GM12878 (cell line): ENCODE measurements at places on chromosomes 12 and 14.

DNA sequence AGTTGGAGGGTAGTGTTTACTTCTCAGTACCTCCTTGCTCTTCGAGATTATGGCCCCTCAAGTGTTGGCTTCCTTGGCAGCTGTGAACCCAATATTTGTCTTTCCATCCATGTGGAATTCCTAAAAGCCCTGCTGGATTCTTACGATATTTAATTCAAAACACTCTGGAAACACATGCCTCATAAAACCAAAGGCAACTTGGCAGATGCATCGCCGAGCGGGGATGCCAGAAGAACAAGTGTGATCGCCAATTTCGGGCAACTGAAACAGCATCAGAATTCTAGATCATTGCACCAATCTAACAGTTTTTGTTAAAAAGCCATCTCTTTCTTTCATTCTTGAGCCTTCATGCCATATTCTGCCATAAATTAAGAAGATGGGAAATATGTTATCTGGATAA is 934.4 kb downstream of the AACS start:
- DNase-seq, result no peak

GRCh38 chr14:41280745-41281144 is 325.9 kb upstream of the LRFN5 start:
- DNase-seq, result no peak

DNA sequence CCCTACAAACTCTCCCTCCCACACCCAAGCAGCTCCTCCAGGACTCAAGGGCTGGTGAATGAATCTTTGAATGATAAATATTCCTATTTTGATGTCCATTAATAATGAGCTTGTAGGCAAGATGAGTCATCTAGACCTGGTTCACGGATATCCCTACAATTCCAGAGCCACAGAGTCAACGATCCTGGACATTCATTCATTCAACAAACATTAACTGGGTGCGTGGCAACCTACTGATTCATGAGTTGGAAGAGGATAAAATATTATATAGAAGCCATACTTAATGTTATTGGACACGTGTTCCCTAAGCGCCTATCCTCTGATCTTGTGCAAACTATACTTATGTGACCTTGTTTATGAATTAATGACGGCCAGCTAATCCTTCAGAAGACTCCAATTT is 420 bp upstream of the OTUB2 start:
- no peak for DNase-seq

GRCh38 chr12:70251226-70251625 is 8.0 kb downstream of the CNOT2 start:
- no peak for DNase-seq

- DNase-seq, result no peak
Measured at GRCh38 chr12:85951823-85952222, 77.7 kb downstream of the NTS start.

GRCh38 chr14:38992067-38992844 is 110.8 kb downstream of the SEC23A start:
- DNase-seq, result no peak

- DNase-seq, result no peak
Measured at GRCh38 chr12:73106296-73106695, 834.1 kb downstream of the TRHDE start.

GRCh38 chr14:76939015-76939742 is 89.3 kb downstream of the IRF2BPL start:
- no peak for DNase-seq

DNA sequence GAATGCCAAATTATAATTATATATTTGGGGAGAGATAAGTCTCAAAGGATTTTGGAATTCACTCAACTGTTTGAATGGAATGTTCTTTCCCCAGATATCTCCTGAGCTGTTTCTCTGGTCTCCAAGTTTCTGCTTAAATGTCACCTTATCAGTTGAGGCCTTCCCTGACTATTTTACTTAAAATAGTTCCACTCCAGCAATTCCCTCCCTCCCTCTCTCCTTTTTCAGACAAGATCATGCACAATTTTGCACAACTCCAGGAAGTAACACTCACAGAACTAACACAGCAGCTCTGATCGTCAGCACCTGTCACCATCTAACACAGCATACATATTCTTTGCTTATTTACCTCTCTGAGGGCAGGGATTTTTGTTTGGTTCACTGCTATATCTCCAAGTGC is 12.5 kb downstream of the BTG1 start:
- no peak for DNase-seq

DNA sequence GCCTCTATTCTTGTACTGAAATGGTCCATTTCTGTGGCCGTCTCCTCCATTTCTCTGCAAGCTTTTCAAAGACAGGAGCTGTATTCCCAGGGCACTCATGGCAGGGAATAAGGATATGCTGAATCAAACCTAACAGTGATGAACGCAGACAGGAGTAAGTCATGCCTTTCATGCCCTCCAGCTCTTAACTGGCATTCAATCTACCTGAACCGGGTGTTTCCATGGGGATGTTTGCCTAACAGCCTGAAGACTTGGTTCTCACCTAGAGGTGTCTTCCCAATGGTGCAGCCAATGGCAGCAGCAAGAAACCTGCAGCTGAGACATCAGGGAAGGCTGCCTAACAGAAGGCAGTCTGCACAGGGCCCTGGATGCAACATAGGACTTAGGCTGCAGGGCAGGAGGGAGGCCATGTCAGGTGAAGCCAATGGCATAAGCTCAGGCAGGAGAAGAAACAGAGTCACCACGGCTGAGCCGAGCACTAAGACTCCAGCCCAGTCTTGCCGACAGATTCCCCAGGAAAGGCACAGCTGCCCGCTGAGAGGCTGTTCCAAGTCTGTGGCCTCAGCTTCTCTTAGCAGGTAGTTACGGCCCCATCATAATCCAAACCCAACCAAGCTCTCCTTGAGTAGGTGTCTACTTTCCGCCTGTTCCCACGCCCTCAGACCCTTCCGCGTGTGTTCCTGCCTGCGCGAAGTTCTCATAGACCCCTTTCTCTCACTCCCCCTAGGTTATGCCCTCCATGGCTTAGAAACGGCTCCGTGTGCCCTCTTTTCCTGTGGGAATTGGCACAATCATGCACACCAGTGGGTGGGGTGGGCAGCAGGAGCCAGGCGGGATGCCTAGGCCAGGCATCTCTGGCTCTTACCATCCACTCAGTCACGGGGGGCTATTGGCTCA is 44.1 kb downstream of the VWF start:
- no peak for DNase-seq

GRCh38 chr14:32607399-32607798 is 278.3 kb downstream of the AKAP6 start:
- DNase-seq, result no peak

GRCh38 chr12:31322801-31323207 is 3.1 kb downstream of the SINHCAF start:
- DNase-seq, result no peak

GRCh38 chr14:31283153-31283552 is 75.6 kb upstream of the HECTD1 start:
- DNase-seq, result no peak

- peak; percentile 33 for DNase-seq
Measured at GRCh38 chr14:65566820-65567522, 154.4 kb downstream of the FUT8 start.

GRCh38 chr12:106634206-106634605 is 51.4 kb downstream of the RFX4 start:
- no peak for DNase-seq

DNA sequence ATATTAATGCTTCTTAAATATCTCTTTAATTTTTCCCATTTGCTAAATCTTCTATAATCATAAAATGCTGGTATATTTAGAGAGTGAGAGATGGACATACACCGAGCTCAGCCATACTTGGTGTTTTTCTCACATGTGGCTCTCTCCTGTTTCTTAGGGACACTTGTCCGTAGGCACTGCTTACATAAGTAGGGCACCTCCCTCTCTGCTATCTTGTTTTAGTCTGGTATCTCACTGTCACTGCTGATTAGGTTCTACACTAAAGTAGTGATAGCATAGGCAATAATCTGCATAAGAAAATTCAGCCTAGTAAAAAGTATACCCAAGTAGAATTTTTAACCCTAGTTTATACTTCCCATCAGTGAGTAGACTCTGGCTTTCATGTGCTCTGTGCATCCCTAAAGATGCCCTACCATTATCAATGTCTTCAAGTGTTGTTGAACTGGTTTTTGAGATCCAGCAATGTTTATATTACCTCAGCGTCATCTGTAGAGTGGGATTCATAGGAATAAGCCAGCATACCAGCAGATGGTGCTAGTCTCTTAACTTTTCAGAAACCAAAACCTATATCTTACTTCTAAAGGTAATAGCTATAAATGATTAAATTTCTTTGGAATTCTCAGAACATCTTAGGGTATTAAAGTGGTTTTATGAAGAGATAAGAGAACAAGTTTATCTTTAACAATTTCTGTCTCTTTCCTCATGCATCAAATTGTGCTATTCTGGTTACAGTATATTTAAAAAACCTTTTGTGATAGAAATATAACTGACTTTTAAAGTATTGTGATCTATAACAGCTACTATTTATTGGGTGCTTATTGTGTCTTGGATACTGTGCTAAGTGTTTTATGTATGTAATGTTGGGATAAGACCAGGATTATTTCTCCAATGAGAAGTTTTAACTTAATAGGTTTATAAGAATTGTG is 32.9 kb downstream of the ARID2 start:
- DNase-seq, result no peak

- DNase-seq, result no peak
Measured at GRCh38 chr12:114623737-114624136, 60.2 kb downstream of the TBX3 start.

DNA sequence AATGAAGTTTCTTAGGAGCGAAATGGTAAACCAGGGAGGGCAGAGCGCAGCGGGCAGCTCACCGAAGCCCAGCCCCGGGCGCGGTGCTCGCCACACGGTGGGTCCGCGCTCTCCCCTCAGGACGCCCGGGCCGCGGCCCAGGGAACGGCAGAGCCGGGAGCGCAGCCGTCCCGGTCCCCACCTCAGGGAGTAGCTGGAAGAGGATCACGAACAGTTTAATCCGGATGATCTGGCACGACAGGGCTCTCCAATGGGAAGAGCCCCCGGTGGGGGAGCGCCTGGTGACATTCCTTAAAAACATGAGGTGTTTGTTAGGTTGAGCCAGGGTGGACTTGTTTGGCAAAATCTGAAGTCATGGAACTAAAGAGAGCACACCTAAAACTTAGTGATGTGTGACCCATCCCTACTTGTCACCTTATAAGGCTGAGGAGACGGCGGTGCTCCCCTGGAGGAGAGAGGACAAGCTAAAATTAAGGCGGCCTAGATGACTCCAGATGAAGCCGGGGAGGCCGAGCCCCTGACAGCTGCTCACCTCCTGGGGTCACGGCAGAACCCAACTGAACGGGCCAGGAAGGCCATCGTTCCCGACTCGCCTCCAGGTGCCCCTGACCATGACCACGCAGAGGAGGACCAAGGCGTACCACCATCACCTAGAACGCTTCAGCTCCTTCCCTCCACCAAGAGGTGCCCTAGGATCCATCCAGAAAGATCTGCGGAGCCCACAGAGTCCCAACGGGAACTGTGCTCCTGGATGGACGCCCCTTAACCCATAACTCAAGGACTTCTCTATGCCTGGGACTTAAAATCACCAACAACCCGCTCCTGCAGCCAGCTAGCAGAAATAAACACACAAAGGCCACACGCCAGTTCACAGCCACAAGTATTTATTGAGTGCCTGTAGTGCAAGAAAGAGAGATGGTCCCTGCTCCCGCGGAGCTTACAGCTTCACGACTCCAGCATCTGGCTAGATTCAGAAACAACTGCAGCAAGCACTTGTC is 866 bp upstream of the PITPNM2 start:
- DNase-seq, result no peak

DNA sequence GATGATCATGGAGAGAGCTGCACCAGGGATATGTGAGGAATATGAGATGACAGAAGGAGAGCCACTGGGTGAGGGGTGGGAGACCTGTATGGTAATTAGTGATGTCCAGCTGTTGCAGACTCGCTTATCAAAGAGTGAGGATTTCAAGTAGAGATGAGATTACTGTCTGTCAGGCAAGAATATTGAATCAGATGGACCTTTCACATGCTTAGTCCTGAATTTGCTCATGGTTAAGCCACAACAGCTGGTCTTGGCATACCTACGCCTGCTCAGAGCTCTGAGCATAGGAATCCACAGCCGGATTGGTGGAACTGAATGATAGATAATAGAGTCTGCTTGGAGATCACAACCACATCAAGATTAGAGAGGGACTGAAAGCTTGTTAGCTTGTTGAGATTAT is 115.2 kb upstream of the ARHGAP5 start:
- no peak for DNase-seq

GRCh38 chr12:22709292-22709691 is 84.3 kb downstream of the ETNK1 start:
- DNase-seq, result peak; percentile 15

DNA sequence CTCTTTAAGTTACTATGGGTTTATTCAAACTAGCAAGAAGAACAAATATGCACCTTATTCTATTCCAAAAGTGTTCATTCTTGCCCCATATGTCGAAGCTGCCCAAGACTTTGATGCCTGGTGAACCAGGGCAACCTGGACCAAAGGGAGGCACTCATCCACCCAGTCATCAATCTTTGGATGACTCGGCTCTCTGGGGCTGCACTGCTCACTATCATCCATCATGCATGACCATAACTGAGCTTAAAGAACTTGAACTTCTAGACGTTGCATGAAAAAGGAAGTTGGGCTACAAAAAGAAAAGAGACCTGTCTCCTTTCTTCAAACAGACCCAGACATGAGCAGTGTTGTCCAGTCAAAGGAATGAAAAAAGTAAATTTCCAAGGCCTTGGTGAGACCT is 1.2 kb downstream of the KRT4 start:
- no peak for DNase-seq

DNA sequence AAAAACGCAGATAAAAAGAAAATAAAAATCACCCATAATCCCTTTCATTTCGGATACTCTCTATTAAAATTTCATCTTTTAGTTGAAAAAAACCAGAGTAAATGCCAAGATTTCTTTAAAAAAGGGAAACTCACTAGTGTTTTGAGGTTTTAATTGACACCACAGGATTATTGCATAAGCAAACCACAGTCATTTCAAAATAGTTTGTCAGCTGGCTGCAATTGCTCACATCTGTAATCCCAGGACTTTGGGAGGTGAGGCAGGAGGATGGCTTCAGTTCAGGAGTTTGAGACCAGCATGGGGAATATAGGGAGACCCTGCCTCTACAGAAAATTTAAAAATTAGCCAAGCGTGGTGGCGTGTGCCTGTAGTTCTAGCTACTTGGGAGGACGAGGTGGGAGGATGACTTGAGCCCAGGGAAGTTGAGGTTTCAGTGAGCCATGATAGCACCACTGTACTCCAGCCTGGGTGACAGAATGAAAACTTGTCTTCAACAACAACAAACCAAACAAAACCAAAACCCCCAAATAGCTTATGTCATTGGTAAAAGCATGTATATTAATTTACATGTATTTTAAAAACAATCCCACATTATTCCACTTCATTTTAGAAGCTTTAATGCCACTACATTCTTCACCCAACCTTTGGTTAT is 48.8 kb downstream of the SYNE2 start:
- no peak for DNase-seq

- DNase-seq, result no peak
Measured at GRCh38 chr12:91111366-91112325, at the start of gene LUM. TSS of gene LUM (minus strand) at chr12:91111494. CDS start at chr12:91108979, 2,515 bp downstream.

- no peak for DNase-seq
Measured at GRCh38 chr14:85423889-85424288, 106.1 kb upstream of the FLRT2 start.

GRCh38 chr12:120062976-120063579 is 53.5 kb downstream of the RAB35 start:
- DNase-seq, result no peak

GRCh38 chr12:30753751-30754382 is 884 bp downstream of the CAPRIN2 start:
- no peak for DNase-seq

- no peak for DNase-seq
Measured at GRCh38 chr14:96811265-96811664, 14.1 kb downstream of the VRK1 start.

- DNase-seq, result no peak
Measured at GRCh38 chr14:68935761-68936214, 43.3 kb downstream of the ACTN1 start.

GRCh38 chr12:31584782-31585181 is 6.2 kb downstream of the DENND5B start:
- no peak for DNase-seq
